ENCODE measurements at places on chromosomes 12 and 14.

DNA sequence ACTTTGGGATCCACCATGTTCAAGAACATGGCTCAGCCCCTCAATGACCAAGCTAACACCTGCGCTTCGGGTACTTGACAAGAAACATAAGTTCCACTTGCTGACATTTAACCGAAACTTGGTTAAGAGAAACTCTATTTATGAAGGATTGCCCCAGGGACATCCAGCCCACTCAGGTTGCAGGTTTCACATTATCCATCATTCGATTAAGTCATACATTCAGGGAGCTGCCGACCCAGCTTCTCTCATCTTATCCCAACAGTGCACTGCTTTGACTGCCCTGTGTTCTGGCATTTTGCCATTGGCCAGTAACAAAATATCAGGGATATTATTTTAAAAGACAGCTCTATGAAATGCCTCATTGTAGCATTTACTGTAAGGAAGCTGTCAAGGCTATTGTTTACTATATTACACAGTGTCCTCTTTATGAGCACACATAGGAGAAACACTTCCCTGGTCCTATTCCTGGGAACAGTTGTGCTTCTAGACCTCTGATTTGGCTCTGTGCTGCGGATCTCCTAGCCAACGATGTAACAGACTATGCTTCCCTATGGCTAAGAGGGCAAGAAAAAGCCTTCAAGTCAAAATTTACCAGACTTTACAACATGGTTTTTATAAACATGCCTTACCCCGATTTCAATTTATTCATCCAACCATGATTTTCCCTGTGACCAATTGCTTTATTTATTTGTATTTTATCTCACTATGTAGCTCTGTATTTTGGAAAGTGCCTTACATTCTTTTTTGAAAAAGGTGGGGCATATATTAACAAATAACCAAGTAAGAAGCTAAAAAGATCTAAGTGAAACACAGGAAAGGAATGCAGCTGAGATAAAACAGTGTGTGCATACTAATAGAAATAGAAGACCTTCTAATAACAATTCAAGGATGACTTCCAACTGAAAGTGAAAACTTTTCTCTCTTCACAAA, 109.3 kb downstream of the ITPR2 start:
- DNase-seq, result no peak

GRCh38 chr12:111864913-111865312, 22.9 kb downstream of the MAPKAPK5 start:
- DNase-seq, result no peak

GRCh38 chr14:68782091-68782981, 10.5 kb downstream of the ZFP36L1 start:
- no peak for DNase-seq

DNA sequence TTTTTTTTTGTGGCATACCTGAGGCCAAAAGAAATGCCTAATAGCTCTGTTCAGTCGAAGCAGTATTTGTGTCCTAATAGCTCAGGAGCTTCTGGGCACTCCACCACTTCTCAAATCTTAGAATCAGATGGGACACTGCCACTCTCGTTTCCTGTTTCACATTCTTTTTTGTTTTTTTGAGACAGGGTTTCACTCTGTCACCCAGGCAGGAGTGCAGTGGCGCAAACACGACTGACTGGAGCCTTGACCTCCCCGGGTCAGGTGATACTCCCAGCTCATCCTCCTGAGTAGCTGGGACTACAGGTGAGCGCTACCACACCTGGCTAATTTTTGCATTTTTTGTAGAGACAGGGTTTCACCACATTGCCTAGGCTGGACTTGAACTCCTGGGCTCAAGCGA, 52.7 kb downstream of the SPPL3 start:
- DNase-seq, result no peak

GRCh38 chr14:49203676-49204075, 382.5 kb downstream of the RPS29 start:
- DNase-seq, result no peak

- no peak for DNase-seq
Observed at GRCh38 chr14:75459099-75459741, 31.4 kb downstream of the JDP2 start.

DNA sequence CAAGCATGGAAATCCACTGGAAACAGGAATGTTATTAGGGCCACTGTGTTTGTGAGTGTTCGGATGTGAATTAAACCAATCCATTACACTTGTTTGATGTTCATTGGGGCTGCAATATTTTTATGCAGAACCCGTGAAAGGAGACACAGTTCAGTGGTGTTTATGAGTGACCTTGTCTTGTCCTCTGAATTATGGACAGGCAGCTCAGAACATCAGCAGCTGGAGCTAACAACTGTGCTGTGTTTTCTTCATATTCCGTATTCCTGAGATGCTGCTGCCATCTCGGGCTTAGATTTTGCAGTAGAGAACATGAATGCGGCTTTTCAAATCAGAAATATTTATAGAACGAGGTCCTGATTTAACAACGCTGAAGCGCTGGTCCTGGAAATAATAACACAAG, 20.3 kb upstream of the CACNA1C start:
- DNase-seq, result no peak

DNA sequence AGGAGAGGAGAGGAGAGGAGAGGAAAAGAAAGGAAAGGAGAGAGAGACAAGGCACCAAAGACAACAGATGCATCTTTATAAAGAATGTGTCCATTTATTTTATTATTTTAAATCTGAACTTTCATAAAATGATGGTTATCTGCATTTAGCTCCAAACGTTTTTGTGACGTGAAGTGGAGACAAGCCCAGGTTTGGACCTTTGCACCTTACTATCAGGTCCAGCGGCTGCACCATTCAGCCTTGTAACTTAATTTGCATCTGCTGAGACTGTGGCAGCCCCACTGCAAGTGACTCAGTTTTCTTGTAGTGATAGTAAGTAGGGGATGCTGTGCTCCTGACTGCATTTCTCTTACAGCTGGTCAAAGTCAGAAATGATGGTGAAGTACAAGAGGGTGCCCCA, 130.7 kb downstream of the NTF3 start:
- DNase-seq, result no peak

- no peak for DNase-seq
Observed at GRCh38 chr14:81534510-81535074, 939 bp upstream of the SEL1L start.

DNA sequence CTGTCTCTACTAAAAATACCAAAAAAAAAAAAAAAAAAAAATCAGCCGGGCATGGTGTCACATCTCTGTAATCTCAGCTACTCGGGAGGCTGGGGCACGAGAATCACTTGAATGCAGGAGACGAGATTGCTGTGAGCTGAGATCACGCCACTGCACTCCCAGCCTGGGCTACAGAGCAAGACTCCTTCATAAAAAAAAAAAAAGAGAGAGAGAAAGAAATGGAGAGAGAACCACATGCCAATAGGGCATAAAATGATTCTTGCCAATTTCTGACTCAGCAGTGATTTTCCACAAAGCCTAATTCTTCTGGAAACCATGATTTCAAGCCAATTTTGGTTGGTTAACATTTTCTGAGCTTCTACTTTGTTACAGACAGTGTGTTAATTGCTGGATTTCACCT, 250.4 kb upstream of the SEL1L start:
- no peak for DNase-seq

GRCh38 chr14:36027354-36027753, 149.2 kb downstream of the PTCSC3 start:
- DNase-seq, result no peak

- DNase-seq, result peak; percentile 22
Observed at GRCh38 chr12:111766608-111767361, at the start of gene ALDH2. TSS of gene ALDH2 (plus strand) at chr12:111766933. CDS start at chr12:111766983, 50 bp downstream.

GRCh38 chr14:34640826-34641225, 10.9 kb upstream of the SNX6 start:
- no peak for DNase-seq

GRCh38 chr14:71187633-71188356, 280.5 kb downstream of the PCNX1 start:
- no peak for DNase-seq

GRCh38 chr14:94893411-94894160, 123.7 kb upstream of the GSC start:
- DNase-seq, result no peak

DNA sequence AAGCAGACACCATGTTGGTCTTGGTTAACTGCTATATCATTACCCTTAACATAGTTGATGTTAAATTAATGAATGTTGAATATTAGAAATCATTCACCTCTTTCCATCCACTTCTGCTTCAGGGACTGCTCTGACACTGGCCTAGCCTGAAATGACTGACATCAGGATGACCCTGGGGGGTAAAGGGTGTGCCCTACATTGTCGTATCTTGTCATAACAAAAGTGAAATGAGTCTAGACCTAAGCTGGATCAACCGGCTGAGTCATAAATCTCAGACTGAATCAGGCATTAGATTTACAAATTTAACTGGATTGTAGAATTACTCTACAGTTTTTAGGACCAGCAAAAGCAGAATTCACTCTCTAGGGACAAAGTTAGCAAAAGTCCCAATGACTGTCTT, 35.3 kb downstream of the KICS2 start:
- no peak for DNase-seq

DNA sequence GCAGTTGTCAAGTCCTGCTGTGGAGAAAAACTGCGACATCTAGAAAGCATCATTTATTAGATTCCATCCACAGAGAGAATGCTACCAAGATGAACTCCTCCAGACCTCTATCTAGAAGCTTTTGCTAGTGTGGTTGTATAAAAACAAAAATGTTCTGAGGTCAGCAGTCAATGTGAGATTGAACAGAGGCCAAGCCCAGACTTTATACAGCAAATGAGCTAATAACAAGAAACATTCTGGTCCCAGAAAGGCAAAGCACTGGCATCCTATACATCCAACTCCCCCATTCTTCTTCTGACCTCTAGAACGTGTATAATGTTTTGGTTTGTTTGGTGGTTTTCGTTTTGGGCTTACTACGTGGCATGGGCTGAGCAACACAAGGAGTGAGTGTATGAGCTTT, 26.7 kb upstream of the RIN3 start:
- no peak for DNase-seq

- no peak for DNase-seq
Observed at GRCh38 chr14:90091393-90091792, 29.6 kb downstream of the KCNK13 start.

- no peak for DNase-seq
Observed at GRCh38 chr12:71174146-71174545, 16.3 kb upstream of the TSPAN8 start.

- DNase-seq, result no peak
Observed at GRCh38 chr14:36070720-36071043, 105.8 kb downstream of the PTCSC3 start.

DNA sequence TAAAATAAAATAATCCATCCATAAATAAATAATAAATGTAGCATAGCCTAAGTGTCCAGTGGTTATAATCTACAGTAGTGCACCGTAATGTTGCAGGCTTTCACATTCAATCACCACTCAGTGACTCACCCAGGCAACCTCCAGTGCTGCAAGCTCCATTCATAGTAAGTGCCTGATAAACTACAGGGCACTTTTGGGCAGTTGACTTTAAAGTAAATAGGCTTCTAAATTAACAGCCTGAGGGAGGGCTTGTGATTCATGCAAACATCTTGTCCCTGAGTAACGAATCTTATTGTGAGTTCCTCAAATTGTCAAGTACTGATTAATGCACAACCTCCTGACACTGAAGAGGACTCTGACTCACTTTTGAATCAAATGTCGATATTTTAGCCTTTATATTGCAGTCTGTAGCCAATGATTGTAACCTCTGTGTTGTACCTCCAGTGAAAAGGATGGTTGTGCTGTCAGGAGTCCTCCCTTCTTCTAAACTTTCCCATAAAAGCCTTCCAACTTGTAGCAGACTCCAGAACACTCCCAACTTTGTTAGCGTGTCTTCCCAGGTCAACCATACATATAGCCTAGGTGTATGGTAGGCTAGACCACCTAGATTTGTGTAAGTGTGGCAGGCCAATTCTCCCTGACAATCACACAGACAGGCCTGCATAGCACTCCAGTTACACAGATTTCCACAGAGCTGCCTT, 55.0 kb upstream of the BICD1 start:
- DNase-seq, result no peak

DNA sequence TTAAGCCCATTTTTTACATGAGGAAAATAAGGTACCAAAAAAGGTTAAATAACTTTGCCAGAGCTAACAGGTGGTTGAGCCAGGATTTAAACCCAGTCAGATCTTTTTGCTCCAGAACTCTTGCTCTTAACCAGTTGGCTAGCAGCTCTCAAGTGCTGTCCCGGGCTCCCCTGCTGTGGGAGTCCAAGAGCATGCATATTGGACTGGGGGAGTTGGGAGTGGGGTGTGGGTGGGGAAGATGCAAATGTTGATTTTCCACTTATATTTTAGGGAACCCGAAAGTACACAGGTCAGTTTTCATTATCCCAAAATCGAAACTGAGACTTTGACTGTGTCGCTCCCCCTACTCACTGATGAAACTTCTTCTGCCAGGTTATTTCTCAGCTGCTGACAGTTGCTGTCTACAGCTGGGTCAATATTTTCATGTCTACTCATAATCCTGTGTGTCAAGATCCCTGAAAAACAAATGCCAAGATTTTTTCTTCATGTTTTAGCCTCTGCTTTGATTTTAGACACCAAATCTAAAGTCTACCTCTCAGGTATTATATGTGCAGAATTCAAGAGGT, 172.3 kb upstream of the TMPO start:
- no peak for DNase-seq

- DNase-seq, result no peak
Observed at GRCh38 chr12:11882301-11883019, 188.3 kb upstream of the BCL2L14 start.

DNA sequence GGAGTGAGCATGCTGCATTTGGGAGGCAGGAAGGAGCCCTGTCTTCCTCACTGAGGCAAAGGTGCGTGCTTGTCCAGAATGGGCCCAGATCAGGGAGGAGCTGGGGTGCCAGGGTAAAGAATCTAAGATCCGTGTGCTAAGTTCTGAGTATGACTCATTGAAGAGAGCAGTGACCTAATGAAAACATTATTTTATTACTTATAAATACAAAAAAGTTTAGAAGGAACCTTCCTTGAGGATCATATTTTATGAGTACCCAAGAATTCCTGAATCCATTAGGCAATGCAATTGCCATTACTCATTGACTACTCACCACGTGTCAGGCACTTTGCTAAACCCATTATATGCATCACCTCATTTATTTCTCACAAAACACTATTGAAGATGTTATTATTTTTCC, 264.7 kb downstream of the EGLN3 start:
- DNase-seq, result no peak

DNA sequence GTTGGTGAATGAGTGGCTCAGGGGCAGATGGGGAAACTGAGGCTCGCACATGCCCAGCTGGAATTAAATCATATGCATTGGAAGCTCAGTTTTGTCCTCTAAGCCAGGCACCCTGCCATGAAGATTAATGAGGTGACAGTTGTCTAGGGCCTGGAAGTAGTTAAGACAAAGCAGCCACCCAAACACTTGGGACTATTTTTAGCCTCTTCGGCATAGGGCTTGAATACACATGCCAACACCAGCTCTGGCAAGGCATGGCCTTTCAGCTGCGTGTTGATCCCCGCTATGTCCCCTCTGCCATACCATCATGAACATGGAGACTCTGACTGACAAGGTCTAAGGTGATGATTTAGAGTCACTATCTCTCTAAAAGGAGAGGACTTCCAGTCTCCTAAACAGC, 250.2 kb downstream of the KSR2 start:
- no peak for DNase-seq

DNA sequence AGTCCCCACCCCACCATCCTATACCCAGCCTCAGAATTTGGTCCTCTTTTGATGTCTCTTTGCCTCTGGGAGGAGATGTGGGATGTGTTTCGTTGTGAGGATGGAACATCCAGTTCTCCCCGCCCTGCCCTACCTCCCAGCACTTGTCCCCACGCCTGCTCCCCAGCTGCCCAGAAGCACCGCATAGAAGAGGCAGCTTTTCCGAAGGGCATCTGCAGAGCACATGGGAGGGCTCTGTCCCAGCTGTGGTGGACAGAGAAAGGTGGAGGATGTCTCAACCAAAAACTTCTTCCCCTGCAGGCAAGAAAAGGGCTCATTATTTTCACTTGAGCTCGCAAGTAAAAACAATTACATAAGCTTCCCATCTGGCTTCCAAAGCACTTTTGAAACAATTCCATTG, 302.6 kb downstream of the PCNX1 start:
- DNase-seq, result no peak
